CD4-positive, alpha-beta memory T cell (primary cell): ENCODE measurements at places on chromosomes 13 and 19.

DNA sequence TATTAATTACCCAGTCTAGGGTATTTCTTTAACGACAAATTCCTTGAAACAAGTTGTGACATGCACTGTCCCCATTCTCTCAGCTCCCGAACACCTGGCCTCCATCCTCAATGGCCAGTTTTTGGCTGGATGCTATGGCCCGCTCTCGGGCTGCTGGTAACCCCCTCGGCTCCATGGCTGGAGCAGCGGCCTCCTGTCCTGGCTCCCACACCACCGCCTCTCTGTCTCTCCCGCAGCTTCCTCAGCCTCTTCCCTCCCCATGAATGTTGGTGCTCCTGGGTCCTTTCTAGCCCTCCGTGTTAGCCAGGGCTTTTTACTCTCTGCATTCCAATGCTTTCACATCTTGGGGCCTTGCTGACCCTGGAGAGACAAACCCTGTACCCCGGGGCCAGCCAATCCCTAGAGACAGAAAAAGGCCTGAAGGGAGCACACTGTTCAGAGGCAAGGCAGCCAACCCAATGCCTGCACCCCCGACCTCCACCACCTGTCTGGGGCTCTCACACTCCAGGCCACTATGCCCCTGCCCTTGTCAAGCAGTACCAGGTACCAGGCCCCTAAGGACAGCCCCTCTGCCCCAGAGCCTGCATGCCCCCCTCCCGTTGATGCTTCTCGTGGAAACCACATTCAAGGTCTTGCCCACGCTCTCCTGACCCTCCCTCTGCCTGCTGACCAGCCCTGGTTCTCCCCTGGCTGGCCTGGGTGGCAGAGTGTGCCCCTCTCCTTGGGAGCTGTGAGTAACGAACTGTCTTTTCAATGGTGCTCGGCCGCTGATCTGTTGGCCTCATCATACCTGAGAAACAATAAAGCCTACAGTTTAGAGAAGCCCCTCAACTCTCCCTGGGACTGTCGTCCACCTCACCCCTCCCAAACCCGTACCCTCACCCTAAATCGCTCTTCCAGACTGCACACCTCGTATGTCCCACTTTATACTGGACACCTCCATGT, 86.9 kb upstream of the GPR183 start:
- DNase-seq = no peak

DNA sequence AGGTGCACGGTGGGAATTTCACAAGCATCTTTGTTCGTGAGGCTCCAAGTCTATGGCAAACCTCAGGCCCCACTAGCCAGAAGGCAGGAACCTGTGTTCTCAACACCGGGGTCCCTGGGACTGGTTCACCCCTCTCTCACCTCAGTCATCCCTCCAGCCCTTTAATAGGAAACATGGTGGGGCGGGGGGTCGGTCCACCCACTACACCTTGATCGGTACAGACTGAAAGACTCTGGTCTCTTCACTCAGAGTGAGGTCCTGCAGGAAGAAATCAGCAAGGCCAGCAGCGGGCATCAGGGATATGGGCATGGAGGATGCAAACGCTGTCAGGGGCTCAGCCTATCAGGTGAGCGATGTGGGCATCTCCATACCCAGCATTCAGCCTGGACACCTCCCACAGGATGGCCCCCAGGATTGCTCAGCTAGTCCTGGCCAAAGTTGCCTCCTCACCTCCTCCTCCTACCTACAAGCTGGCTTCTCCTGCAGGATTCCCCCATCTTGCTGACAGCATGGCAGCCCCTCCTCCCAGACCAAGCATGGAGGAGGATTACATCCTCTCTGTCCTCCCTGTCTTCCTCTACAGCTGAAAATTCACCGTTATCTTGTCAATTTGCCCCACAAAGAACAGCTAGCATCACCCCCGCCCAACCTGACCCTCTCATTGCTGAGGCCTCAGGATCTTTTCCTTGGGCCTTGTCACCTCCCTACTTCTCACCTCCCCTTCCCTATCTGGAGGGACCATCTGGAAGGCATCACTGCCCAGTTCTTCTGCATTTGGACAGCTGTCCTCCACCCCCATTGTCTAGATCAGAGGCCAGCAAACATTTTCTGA, 37.3 kb upstream of the CD33 start:
- DNase-seq = no peak

- no peak for DNase-seq
Measured at GRCh38 chr19:35122687-35123551, 7.3 kb downstream of the FXYD3 start.

GRCh38 chr19:46206682-46207081, 22.9 kb upstream of the IGFL1 start:
- no peak for DNase-seq

GRCh38 chr19:6677883-6678689, 8.1 kb upstream of the TNFSF14 start:
- DNase-seq = no peak

DNA sequence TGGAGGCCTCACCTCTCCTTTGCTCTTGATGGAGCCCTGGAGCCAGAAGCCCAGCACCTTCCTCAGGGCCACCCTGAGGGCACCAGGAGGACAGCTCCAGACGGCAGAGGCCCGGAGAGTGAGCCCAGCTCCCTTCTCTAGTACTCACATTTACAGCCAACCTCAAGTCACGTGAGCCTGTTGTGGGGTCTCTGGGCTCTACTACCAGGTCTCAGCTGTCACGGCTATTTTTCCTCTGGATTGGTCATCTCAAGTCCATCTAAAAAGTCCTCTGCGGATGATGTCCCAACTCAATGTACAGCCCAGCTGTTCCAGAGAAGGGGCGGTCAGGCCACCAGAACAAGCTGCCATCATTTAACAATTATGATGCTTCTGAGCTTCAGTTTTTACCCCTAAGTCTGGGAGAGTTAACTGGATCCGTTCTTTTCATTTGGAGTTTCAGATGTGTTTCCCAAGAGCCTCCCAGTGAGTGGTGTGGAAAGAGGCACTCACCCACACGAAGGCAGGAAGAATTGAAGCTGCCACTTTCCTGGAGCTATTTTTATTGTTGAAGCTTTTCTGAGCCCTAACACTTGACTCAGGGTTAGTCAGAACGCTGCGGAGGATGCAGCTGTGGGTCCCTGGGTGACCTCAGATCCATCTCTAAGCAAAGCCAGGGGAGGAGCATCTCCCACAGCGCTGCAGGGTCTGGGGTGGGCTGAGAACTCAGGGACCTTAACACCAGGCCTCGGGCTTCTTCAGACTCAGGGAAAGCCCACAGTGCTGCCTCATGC, 143.5 kb upstream of the UBL3 start:
- no peak for DNase-seq

GRCh38 chr13:25874907-25875306, 176.9 kb downstream of the SHISA2 start:
- peak; percentile 73 for DNase-seq

DNA sequence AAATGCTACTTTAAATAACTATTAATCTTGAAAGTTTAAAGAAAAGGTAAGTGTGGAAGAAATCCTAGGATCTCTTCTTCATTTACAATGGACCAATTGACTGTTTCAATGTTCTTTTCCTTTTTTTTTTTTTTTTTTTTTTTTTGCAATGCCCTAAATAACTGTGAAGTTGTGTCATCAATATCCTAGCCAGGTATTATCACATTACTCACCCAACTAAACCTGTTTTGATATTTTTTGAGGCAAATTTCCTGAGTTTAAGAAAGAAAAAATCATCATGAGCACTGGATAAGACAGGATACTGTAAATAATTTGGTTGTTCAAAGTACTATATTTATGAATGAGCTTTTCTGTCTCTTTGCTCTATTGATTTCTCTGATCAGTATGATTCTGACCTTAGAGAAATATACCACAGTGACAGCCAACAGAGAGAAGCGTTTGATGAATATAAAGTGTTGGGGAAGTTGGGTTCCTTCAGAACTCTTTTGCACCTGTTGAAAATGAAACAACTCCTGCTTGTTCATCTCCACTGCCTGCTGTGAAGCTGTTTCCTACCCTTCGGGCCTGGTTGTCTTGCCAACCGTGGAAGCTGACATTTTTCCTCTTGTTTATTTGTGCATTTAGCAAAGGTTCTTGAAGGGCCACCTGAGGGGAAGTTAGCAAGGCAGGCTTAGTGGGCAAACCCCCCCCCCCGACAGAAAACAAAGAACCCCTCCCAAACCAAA, 1220.5 kb upstream of the SLC10A2 start:
- DNase-seq = no peak

DNA sequence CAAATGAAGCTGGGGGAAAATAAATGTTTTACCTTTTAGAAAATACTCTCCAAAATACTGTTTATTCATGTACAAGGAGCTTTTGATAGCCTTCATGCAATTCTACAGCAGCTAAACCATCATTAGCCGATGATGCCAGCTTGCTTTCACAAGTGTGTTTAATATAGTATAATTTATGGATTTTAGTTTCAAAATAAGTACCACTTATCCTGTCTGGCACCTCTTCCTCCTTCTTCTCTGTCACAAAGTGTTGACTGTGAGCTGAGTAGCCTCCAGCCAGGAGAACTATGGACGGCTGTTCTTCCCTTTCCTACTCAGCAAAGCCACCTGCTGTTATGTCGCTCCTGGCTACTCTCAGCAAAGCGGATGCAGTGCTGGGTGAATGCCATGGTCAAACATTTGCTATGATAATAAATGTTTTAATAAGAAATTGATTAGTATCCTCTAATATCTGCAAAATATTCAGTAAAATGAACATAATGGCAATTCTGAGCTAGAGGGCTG, 238.2 kb downstream of the LIG4 start:
- DNase-seq = no peak

- DNase-seq = peak; percentile 81
Measured at GRCh38 chr19:38686530-38686888, 39.1 kb downstream of the ACTN4 start.

DNA sequence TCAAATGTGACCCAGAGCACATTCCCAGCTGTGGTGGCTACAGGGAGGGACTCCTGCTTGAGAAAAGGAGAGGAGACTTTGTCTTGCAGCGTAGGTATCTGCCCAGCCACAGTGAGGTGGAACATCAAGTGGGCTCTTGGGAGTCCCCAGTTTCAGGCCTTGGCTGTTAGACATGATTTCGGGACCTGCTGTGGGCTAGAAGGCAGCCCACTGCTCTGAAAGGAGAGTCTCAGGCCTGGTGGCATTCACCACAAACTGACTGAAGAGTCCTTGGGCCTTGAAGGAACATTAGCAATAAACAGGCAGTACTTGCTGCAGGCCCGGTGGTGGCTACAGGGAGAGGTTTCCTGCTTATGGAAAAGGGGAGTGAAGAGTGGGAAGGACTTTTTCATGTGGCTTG, 61.8 kb upstream of the TEX29 start:
- DNase-seq = no peak

GRCh38 chr13:50866817-50867636, 23.5 kb upstream of the DLEU7 start:
- no peak for DNase-seq

GRCh38 chr19:2013683-2013961, 1.9 kb downstream of the BTBD2 start:
- no peak for DNase-seq

DNA sequence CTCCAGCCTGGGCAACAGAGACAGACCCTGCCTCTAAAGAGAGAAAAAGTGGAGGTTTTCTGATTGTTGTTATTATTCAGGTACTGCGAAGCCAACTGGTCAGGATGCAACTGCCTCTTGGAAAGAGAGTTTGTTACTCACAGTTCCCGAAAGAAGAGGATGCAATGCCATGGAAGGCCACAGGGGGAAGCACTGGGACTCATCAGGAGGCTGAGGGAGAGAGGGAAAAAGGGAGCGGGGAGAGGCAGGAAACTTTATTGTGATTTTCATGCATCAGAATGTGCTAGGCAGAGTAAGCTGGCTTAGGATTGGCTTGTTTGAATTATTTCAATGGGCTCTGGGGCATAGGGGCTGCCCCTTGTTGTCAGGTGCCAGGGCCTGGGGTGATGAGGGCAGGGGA, 27.6 kb downstream of the MYO9B start:
- no peak for DNase-seq

DNA sequence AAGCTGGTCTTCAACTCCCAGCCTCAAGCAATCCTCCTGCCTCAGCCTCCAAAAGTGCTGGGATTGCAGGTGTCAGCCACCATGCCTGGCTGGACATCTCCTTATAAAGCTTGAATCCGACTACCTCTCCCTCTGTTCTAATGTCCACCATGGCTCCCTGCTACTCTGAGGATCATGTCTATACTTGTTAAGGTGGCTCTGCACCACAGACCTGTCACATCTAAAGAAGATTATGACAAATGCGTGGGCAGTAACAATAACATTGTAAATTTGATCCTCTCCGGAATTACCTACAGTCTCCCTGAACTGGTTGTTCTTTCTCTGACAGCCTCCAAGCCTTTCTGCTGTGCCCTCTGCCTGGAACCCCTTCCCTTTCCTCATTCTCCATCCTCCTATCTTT, 1.8 kb downstream of the NXNL1 start:
- DNase-seq = no peak

- peak; percentile 86 for DNase-seq
Measured at GRCh38 chr19:1259206-1259875, 9.8 kb upstream of the CIRBP start.

DNA sequence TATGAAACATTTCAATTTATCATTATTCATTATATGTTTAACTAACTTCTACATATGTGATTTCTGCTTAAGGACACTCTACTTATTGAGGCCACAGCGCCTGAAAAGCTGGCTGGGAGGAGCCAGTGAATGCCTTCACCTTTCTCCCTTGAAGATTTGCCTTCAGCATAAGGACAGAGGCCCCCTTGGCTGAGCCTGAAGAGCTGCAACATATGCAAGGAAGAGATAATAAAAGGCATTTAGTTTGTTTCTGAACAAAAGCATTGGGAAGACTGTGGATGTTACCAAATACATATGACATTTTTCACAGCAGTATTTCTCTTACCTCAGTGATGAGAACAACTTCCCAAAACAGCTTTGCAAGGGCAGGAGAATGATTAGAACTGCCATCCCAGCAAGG, 92.1 kb downstream of the ABCC4 start:
- no peak for DNase-seq

DNA sequence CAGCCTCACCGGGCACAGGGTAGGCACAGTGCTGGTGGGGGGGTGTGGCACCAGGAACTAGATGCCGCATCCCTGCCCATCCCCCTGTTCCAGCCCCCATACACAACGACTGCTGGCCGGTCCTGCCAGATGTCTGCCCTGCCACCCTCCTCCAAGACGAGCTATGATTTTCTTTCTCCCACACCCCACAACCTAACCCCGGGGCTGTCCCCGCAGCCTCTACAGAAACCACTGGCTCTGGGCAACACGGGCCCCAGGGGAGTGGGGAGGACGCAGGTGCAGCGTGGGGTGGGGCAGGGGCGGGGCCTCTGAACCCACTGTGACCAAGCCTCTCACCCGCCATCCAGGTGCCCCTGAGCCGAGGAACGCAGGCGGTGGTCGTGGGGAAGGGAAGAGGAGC, 15.5 kb downstream of the PGLS start:
- DNase-seq = no peak

- no peak for DNase-seq
Measured at GRCh38 chr13:110531671-110532083, 29.8 kb downstream of the RAB20 start.

DNA sequence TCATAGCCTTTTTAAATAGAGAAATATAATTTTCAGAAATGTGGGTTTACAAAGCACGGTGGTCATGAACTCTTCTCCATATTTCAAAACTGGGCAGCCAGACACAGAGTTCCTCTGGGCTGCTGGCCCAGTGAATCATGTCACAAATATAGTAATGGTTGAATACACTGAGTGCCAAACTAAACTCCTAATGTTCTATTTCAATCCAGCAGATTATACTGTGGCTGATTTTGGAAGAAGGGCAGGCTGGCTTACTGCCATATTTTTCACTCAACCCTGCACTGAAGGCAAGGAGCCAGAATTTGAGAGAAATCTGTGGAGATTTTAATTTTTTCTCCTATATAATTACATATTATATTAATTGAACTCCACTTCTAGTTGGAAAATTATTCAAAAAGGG, 17.0 kb upstream of the PRR20A start:
- DNase-seq = no peak
